Activated T-helper 1 cell treated with Interleukin-2 at 50 U/mL for 16 hours (primary cell): ENCODE measurements at places on chromosomes 2 and 18.

- DNase-seq: no peak
Measured at GRCh38 chr2:66443186-66443978, 8.5 kb downstream of the MEIS1 start.

GRCh38 chr18:67379981-67380380 lies 136.5 kb downstream of the DSEL start:
- no peak for DNase-seq

GRCh38 chr2:27086724-27087593 lies at the start of gene KHK:
TSS of gene KHK (plus strand) at chr2:27086772. CDS start at chr2:27087260, 488 bp downstream.
- no peak for DNase-seq

DNA sequence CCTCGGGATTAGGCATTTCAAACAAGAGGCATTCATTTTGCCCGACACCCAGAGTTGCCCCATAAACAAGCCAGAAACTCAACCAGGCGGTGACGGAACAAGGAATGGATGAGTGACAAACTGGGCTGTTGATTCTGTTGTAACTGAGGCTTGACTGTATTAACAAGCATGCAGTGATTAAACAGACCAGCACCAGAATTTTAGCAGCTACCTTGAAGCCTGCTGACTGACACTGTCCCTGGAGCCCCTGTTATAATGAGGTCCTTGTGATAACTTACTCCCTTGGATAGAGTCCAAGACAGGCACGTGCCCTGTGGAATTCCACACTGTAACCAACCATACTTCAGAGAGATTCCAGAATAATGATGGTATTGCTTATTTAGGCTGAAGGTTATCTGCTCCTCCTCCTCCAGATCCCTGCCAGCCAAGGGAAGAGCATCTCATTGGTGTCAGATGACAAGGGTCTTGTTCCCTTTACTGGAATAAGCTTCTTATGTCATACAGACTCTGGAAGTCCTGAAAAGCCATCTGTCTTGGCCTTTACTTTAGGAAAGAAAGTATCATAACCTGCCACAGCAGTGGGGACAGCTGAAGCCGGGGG lies 97.1 kb upstream of the RMDN2 start:
- DNase-seq: no peak

DNA sequence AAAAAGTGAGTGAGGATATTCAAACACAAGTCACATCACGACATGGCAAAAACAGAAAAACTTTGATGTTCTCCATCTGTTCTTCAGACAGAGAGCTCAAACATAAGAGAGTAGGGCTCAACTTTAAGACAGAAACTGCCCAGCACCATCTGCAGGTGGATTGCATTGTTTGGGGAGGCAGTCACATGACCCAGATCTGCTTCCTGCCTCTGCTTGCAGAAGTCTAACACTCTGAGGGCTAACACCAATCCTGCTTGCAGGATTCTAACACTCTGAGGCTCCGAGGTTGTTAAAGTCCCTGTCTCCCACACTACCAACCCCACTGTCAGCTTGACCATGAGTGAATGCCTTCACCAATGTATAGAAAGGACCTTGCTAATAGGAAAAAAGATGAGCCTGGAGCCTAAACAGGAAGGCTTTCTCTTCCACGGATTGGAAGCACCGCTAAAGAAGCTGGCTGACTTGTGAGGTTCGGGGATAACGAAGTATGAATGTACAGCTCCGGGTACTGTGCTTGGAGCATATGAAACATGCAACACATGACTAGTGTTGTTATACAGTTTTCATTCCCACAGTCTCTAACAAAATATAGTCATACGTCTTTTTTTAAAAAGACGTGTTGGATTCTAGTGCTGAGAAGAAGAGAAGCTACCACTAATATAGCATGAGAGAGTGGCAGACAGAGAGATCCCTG lies 176.6 kb upstream of the CREB1 start:
- no peak for DNase-seq

GRCh38 chr2:43752302-43752701 lies 21.5 kb upstream of the DYNC2LI1 start:
- DNase-seq: no peak

- DNase-seq: no peak
Measured at GRCh38 chr2:17798338-17798737, 17.9 kb upstream of the MSGN1 start.

DNA sequence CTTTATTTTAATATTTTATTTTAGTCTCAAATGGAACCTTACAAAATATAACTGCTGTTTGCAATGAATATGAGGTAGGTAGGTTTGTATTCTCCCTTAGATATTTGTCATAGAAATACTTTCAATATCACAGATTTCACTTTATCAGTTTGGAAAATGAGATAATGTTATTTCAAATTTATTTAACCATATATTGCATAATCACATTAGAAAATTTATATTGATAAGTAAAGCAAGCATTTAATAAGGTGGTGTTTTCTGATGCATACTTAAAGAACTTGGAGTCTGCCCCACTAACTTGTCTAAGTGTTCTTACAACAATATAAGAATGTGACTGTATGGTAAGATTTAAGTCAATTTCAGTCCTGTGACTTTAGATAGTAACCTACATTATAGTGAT lies 85.1 kb downstream of the UBE2E3 start:
- no peak for DNase-seq

DNA sequence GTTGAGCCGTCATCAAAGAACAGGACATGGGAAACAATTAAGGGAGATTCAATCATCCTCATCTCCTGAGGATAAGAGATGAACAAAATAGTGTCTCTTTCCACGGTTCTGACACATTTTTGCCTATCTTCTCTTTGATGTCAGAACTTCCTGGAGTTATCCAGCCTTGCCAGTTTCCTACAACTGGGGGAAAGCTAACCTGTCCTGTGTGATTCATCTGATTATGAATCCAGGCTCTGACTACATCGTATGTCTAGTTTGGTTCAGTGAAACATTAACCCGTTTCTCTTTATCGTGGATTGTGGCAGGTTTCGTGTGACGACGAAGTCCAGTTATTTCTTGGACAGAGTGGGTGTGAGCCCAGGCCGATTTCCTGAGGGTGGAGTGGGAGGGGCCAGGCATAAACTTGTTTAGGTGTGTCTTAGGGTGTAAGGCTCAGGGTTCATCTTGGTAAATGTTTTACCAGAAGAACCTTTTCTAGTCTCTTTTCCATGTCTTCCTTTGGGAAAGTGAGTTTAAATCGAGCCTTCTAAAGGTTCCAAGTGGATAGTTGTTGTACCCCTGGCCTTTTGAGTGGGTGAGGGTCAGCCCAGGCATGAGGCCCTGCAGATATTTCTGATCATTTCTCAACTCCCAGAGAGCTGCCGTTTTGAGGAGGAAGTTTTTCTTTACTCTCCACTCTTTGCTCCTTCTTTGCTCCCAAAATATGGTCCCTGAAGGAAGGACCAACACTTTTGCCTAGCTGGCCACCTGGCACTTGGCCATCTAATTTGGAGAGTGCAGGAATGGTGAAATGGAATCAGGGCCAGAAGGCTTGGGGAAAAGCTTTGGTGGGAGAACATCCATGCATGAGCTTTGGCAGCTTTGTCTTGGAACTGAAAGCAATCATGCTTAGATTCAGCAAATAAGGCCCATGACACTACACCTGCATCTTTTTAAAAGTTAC lies 50.4 kb upstream of the FZD5 start:
- no peak for DNase-seq

DNA sequence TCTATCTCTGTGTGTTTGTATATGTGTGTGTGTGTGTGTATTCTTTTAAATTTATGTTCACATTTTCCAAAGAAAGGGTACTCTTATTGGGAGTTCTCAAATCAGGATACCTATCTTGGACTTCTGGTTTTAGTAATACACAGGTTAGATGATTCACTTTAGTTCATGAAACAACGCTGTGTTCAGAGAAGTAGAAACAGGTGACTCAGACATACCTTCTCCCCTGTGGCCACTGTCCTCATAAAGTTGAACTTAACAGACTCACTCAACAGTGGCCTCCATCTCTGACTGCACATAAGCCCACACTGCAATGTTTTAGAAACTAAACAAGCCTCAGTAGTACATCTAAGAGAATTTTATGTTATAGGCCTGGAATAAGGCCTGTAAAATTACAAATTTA lies 566.6 kb upstream of the VRK2 start:
- DNase-seq: no peak

DNA sequence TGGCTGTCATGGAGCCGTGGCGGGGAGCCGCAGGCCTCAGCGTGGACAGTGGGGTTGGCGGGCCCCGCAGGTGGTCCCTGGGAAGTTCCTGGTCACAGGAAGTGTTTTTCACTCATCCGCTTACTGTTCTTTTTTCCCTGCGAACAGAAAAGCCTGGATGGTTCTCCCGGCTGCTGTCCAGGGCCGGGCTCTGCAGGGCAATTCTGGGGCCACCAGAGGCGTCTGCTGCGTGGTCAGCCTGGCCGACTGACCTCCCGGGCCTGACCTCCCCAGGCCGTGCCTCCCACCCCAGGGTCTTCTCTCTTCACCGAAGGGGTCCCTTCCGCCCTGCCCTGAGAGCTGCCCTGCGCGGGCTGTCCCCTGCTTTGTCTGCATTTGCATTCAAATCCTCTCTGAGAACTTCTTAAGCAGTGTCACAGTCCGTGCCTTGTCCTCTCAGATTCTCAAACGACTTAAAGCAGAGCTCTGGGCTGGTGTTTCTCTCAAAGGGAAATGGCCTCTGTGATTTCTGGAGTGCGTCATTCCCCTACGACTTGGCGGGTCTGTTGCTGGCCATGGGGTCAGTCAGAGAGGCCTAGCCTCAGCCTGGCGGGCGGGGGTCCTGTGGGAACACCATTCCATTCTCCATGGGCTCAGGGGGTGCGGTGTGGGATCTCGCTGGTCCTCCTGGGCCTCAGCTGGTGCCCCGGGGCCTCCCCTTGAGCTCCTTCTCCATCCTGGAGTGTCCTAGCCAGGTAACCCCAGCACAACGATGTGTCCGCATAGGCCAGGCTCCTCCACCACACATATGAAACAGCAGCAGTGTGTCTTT lies 38.3 kb downstream of the KLHL29 start:
- no peak for DNase-seq
